ENCODE measurements at places on chromosomes 3 and 15. TPM values are rescaled to one million over a fixed set of nuclear protein-coding genes. Genes with fewer than 3 reads are reported as not detected.

The GUCA1C gene
- not detected for total RNA-seq

The EDC3 gene
- total RNA-seq, result 17.3 TPM

The RPL15 gene
- 1,457 TPM for total RNA-seq

The CEMIP gene
- total RNA-seq, result 1.2 TPM
